Cerebellum (tissue), 4 donors: ENCODE measurements at places on chromosomes 13 and 19.
A peak's percentile ranks its signal among the peaks of the same experiment; 100 is the strongest.

DNA sequence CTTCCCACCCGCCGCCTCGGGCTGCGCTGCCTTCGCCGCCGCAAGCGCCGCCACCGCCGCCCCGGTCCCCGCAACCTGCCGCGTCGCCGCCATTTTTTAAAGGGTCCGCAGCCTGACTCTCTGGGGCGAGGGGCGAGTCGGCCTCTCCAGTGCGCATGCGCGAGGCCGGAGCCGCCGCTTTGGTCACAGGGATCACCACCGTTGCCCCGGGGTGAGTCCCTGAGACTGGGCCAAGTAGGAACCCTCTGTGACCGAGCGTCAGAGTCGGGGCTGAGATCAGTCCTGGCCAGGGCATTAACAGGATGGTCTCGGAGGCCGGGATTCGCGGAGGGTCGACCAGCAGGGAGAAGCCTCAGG is 42.6 kb downstream of the ZNF146 start:
- peak; percentile 69 for DNase-seq

DNA sequence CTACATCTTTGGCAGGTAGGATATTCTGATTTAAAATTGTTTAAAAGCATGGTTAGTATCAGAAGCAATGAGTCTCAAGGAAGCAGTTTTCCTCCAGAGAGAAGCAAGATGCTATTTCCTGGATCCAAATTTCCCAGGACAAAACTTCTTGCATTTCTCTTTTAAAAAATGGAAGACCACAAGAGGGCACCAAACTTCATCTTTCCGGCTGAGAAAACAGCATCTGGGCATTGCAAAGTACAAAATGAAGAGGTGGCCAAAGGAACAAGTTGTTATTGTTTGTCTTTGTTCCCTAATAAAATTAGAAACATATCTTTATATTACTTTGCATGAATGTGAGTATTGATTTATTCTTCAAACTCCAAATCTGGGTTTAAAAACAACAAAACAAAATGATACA is 60.0 kb upstream of the LRCH1 start:
- DNase-seq: peak; percentile 62

DNA sequence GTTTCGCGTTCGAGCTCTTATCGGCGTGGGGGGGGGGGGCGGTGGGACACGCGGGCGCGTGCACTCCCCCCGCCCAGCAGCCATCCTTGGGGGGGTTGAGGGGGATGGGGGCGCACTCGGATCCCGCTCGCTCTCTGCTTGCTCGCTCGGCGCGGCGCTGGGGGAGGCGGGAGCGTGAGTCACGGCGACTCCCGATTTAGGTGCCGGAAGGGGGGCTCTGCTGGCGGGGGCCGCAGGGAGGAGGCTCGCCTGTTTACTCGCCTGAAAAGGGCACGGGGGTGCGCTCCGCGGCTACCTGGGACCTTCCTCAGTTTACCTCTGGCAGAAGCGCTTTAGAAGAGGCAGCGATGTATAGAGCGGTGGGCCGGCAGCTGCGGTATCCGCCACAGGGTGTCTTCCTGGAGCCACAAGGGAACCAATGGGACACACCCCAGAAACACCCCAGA is 1.1 kb upstream of the PDE4A start:
- DNase-seq: no peak

GRCh38 chr19:49409441-49410029 is 13.7 kb downstream of the PTH2 start:
- no peak for DNase-seq

DNA sequence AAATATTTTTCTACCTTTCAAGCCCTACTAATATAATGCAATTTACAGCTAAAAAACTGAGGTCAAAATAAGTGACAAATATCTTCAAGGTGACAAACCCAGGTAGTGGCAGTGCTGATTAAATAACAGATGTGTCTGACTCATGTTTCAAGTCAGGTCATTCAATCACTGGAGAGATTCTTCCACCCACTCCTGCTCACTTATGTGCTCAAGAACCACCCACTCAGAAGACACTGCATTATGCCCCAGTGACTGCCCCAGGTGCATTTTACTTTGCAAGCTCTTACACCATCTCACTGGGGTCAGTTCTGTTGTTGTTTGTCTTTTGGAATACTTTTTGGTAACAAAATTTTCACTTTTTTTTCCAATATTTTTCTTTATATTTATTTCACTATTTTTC is 2.2 kb downstream of the ZNF100 start:
- DNase-seq: no peak

DNA sequence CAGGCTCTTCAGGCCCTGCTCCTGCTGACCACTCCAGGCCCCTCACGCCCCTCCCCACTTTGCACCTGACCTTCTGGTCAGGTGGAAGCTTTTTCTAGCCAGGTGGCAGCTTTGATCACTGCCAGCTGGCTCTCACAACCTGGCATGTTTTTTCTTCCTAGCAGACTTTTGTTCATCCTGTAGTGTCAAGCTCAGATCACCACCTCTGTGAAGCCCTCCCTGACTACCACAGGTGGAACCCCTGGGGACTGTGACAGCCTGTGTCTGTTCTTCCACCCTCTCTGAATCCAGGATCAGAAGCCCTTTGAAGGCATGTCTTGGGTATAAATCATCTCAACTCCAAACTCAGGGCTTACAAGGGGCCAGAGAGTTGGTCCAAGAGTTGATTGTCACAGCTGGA is 10.3 kb upstream of the CNFN start:
- DNase-seq: no peak

GRCh38 chr19:45059258-45059965 is 16.9 kb downstream of the ZNF296 start:
- DNase-seq: no peak

- DNase-seq: no peak
Measured at GRCh38 chr19:30332445-30333234, 39.5 kb upstream of the ZNF536 start.

GRCh38 chr13:96960379-96960778 is 33.9 kb downstream of the OXGR1 start:
- DNase-seq: no peak

GRCh38 chr13:52411629-52412028 is 5.7 kb upstream of the THSD1 start:
- DNase-seq: no peak

GRCh38 chr13:18236528-18236815 is 945.2 kb downstream of the TUBA3C start:
- no peak for DNase-seq

- DNase-seq: no peak
Measured at GRCh38 chr19:11418549-11419506, at the start of gene RGL3. RGL3 (minus strand) TSS chr19:11419314; CDS start chr19:11419278, 36 bp downstream.

- no peak for DNase-seq
Measured at GRCh38 chr19:28401739-28402424, 811.1 kb downstream of the UQCRFS1 start.

DNA sequence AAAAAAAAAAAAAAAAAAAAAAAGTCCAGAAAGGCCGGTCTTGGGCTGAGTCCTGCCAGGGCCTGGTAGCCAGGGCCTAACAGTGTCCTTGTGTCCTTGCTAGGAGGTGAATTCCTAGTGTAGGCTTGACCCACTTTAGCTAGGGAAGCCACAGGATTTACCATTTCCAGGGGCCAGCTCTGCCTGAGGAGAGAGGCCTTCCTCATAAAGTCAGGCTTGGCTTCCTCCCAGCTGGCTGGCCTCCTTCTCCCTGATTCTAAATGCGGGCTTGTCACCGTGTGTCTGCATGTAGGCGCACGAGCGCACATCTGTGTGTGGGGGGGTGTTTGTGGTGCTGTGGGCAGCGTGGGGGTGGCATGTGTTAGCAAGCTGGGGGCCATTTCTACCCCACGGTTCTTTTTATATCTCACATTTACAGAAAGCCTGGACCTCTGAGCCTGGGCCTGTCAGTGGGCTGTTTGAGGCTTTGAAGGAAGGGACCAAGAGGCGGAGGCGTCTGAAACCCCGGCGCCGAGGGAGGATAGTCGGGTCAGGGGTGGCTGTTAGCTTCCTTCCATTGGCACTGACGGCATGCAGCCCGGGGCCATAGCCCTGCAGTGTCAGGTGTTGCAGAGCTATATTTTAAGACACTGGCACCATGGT is 31.7 kb downstream of the IER2 start:
- peak; percentile 43 for DNase-seq

GRCh38 chr13:41306271-41307145 is 4.6 kb upstream of the NAA16 start:
- no peak for DNase-seq

DNA sequence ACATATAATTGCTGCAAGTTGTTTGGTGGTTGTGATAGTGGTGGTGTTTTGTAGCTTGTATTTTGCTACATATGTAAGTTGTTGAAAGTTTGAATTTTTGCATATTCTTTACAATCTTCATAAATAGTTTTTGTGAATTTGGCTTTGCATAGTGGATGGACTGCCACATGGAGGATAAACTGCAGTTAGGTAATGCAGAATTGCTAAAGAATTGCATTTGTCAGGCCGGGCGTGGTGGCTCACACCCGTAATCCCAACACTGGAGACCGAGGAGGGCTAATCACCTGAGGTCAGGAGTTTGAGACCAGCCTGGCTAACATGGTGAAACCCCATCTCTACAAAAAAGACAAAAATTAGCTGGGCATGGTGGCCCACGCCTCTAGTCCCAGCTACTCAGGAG is 111.9 kb downstream of the ZAR1L start:
- DNase-seq: no peak

- no peak for DNase-seq
Measured at GRCh38 chr13:25248071-25248470, 39.2 kb downstream of the MTMR6 start.

DNA sequence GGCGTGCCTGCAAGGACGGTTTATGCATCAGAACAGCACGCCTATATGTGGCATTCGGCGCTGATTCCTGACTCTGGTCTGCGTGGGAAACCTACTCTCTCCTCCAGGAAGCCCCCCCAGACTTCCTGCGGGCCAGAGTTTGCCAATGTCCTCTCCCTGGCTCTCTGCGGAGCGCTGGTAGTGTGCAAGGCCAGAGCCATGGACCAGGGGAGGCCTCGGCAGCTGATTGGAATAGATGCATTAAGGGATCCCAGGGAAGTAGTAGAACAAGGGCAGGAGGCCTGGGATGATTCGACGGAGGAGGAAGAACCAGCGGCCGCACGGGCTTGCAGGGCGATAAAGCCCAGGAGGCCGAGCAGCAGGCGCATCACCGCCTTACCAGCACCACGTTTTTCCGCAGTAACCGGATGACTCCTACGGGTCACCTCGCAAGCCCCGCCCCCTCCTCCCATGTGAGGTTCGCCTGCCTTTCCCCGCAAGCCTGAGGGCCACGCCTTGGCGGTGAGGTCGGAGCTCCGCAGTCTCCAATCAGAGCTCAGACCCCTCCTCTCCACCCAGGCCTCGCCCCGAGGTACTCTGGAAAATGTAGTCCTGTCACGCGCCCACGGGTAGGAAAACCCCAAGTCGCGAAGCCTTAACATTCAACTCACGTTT is 5.0 kb downstream of the CLEC11A start:
- DNase-seq: peak; percentile 96

- DNase-seq: peak; percentile 26
Measured at GRCh38 chr19:44746946-44747738, 1.4 kb upstream of the BCL3 start.

DNA sequence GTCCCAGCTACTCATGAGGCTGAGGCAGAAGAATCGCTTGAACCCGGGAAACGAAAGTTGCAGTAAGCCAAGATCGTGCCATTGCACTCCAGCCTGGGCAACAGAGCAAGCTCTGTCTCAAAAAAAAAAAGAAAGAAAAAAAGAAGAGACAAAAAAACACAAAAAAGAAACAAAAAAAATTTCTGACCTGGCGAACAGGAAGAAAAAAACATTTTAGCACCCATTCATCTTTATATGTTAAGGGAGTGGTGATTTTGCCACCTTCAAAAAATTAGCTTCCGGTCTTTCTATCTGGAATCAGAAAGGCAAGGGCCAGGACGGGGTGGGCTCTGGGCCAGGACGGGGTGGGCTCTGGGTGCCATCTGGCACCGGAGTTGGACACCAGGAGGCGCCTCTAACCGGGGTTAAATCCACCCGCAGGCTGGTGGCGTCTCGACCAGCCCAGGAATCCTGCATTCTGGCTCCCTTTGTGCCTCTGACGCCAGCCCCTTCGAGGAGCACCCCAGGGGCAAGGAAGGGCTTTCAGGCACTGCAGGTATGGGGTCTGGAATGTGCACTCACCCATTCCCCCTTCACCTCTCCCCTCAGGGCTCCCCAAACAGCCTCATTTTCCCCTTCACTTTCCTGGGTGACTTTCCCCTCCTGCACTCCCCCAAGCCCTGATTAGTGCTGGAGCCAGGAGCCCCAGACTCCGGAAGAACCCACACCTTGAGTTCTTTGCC is 10.4 kb upstream of the ZSWIM4 start:
- no peak for DNase-seq
